ENCODE measurements at places on chromosomes 12 and 14.

DNA sequence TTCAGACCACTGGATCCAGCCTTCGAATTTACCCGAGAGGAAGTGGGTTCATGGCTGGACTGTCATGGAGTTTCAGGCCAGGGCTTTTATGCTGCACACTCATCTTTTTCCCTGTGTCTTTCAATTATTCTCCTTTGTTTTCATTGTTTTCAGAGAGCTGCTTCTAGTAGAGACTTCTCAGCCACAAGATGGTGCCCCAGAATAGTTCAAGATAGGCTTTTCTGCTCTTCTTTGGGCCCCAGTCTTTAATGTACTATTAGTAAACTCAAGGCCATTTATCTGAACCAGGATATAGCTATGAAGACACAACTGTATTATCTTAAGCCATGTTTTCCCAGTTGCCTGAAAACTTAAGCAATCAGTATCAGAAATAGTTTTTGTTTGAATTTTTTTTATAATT is 30.4 kb upstream of the PSMA6 start:
- no peak for DNase-seq

GRCh38 chr12:102879144-102879763 is 37.8 kb downstream of the PAH start:
- DNase-seq, result peak; percentile 36

DNA sequence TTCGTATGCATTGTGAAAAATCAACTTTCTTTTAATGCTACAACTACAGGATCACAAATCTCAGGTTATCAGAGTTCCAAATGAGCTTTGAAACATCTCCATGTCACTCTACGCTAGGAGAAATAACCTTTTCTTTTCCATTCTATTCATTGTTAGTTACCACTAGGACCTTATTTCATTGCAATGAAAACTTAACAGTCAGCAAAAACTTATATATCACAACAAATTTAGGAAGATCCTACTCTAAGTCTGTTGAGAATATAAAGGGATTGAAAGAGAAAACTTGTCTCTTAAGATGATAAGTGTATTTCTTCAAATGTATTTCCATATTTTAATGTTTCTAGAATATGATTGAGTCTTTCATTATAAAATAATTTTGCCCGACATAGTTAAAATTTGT is 539.1 kb downstream of the TMTC2 start:
- no peak for DNase-seq

GRCh38 chr12:15168026-15168678 is 53.1 kb downstream of the RERG start:
- no peak for DNase-seq

DNA sequence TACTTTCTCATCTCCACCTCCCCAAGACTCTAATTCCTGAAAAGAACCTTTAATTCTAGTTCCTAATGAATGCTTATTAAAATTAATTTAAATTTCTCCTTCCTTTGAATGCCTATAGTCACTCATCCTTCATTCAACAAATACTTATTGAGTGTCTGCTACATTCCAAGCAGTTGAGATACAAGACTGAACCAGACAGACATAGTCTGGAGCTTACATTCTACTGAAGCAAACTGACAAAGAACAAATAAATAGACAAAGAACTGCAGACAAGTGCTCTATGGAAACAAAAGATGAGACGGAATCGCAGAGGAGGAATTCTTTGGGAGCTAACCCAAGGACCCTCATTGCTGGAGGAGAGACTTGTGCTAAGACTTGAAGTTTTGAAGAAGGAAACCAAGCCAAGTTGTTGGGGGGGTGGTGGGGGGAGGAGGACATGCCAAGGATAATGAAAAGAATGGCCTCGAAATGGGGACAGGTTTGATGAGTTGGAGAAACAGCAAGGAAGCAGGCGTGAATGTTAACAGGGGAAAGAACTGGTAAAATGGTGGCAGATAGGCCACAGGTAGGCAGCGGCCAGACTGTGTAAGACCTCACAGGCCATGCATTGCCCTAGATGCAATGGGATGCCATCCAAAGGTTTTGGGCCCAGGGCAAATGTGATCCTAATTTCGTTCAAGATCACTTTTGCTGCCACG is 9.7 kb upstream of the TDG start:
- DNase-seq, result no peak

DNA sequence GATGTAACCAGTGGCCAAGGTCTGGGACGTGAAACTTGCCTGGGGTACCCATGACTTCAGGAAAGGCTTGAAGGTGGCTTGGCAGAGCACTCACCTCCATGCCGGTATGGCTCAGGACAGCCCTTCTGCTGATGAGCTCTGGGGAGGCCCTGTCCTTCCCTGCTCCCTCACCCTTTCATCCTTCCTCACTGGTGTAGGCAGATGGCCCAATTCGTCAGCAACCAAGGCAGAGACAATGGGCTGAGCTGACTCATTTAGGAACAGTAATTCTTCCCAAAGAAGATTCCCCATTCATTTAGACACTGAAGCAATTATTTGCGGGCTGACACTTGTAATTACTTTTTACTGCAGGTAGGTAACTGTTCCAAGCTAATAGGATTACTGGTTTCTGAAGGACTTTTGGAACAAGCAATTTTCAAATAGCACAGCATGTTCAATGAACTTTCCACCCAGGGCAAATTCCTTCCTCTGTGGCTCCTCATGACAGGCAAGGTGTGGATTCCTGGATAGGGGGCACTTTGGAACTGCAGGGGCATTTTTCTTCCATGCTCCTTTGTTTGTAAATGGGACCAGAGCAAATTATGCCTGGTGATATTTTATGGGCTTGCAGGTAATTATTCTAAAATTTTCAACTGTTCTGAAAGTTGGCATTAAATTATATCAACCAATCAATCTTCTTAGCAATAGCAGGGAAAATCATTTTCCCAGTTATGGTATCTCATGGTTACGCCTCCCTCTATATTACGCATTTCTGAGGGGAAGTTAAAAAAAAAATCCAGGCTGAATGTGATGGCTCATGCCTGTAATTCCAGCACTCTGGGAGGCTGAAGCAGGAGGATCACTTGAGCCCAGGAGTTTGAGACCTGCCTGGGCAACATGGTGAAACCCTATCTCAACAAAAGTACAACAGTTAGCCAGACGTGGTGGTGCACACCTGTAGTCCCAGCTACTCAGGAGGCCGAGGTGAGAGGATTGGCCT is 24.1 kb upstream of the NRDE2 start:
- DNase-seq, result no peak

DNA sequence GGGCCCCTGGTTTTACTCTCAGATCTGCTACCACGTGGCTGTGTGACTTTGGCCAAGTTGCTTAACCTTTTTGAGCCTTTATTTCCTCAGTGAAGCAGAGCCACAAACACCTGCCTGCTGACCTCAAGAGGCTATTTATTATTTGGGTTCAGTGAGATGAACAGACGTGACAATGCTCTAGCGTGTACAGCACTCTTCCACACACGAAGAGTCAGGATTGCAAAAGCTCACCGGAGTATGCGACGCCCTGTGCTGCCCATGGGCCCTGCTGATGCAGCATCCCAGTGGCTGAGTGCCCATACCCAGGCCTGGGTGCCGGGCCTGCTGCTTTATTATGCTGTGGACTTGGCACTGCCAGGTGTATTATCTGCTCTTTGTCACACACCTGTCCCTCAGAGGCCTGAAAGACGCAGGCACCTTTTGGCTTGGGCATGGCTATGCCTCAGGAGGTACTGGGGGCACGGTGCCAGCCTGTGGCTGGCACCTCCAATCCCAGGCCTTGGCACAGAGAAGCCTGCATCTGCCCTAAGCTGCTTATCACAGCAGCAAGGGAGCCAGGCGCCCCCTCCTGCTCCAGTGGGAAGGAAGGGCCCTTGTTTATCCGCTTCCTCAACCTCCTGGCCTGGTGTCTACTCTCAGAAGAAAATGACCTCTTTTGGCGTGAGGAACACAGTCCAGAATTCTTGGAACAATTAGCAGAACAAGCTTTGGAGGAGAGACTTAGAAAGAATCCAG is 22.3 kb upstream of the TC2N start:
- no peak for DNase-seq

GRCh38 chr12:75684678-75685616 is 173.5 kb upstream of the KRR1 start:
- DNase-seq, result no peak

DNA sequence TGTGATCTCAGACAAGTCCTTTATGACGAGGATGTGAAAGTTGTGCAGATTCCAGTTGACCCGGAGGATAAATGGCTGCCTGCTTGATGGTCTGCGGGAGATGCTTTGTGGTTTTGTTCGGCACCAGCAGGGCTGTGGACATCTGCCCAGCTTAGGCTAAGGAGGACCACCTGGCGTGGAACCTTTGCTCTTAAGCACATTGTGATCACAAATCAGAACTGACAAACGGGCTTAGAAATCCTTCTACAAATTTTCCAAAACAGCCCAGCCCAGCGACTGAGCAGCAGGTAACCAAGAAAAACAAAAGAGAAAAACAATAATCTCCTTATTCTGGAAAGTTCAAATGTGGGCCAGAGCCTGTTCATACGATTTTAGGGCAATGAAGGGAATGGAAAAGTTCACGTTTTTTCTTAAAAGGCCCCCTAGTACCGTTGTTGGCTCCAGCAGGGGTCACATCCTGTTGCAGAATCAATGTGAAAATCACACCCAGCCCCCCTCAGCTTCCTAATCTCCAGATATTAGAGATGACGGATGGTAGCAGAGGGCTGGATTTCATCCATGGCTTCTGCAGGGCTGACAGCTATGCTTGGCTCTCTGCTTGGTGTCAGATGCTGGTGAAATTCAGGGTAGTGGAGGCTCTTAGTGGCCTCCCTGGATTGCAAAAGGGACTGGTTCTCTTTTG is 81.1 kb upstream of the RFLNA start:
- no peak for DNase-seq

DNA sequence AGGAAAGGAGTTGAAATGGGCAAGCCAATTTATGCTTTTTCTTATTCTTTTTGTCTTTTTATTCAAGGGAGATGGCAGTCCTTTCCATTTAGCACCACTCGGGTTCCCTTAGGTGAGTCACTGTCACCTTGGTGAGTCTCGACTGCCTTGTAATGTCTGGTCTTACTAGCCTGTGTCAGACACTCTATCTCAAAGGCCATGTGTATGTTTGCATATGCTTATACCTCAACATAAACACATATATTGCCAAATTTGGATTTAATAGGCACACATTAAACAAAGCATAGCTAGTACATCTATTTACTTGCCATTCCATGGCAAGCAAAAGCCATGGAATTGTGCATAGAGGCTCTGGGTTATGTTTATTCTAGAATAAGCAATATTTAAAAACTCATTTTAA is 624.9 kb upstream of the FOXG1 start:
- DNase-seq, result no peak

- no peak for DNase-seq
Observed at GRCh38 chr14:95204705-95205104, 47.4 kb upstream of the DICER1 start.

DNA sequence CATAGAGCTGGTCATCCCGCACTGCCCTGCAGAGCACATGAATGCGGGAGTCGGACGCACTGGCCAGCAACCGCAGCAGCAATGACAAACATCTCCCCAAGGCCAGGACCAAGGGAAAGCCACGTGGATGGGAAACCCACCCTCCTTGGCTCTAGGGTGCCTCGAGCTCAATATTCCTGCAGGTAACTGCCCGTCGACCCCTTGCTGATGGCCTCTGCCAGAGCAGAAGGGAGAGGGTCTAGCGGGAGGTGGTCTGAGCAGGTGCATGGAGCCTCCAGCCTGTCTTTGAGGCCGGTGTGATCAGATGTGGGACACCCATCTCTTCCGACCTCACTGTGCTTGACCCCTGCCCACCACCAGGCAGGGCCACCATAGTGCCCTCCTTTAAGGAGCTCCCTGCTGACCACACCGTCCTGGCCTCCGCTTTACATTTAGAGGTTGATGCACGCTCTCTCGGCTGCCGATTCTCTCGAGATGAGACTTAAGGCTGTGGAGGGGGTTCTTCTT is 89.7 kb downstream of the PIWIL1 start:
- no peak for DNase-seq

GRCh38 chr12:123608182-123608581 is 6.3 kb downstream of the DDX55 start:
- no peak for DNase-seq

DNA sequence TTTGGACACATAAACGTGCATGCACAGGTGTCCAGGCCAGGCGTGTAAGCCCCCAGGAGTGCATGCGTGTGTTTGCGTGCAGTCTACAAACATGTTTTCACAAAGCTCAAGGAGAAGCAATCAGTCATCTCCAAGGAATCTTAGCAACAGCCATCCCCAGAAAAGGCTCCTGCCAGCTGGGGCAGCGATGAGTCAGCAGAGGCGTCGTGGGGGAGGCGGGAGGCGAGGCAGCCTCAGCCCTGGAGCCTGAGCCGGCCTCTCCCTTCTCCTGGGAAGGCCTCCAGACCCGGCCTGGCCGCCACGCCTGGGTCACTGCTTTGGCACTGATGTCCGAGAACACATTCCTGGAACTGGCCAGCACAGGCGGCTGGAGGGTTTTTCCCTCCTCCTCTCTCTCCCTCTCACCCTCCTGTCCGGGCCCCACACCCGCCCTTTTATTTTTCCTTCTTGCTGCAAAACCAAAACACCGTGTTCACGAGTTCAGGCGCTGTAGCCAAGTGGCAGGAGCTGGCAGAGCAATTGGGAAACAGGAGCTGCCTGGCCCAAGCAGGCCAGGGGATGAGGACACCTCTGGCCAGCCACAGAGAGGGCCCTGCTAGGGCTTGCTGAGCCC is 92.7 kb downstream of the LRRC74A start:
- no peak for DNase-seq

- DNase-seq, result no peak
Observed at GRCh38 chr12:27179400-27180214, 64.5 kb upstream of the STK38L start.

DNA sequence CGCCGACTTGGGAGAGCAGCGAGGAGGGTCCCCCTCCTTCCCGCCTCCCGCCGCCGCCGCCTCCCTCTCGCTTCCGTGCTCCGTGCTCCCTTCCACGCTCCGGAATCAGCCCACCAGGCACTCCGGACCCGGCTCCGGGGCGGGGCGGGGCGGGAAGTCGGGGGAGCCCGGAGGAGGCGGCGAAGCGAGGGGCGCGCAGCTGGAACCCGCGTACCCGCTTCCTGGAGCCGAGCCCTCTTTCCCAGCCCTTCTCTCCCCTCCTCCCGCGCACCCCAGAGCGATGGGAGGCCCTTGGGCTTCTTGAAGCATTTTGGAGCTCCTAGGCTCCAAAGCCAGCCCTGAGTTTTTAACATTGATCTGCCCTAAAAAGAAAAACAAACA is at the start of gene SYNDIG1L:
Gene SYNDIG1L (minus strand): TSS at position 9 of the 381 bp plus-strand sequence. CDS start 16,466 bp downstream, outside the sequence.
- no peak for DNase-seq

DNA sequence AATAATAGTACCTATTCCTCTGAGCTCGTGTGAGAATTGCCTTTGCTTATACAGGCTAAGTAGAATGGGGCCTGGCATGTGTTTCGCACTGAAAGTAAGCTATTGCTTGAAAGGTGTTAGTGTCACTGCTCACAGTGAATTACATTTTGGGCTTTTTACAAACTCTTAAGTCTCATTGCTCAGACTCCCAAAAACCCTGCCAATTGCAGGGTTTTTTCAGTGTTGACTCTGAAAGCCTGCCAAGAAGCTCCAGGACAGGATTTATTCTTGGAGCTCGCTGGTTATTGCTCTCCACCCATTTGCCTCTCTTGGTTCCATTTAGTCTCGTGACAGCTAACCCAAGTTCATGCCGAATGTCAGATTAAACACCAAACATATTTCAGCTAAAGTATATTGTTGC is 39.8 kb downstream of the NOPCHAP1 start:
- DNase-seq, result peak; percentile 70

- no peak for DNase-seq
Observed at GRCh38 chr12:68138480-68138879, 21.1 kb downstream of the IFNG start.
